ENCODE measurements at places on chromosomes 4 and X.
A peak's percentile ranks its signal among the peaks of the same experiment; 100 is the strongest.

GRCh38 chr4:30754021-30754420 is 33.9 kb downstream of the PCDH7 start:
- no peaks in the 10 kb centered on the region for H3K36me3 ChIP-seq
- DNase-seq: no peak
- H3K4me1 ChIP-seq: no peaks in the 10 kb centered on the region
- no peak overlapping the region for H3K4me3 ChIP-seq

GRCh38 chr4:183173580-183174526 is 74.8 kb downstream of the WWC2 start:
- H3K36me3 ChIP-seq: no peaks in the 10 kb centered on the region
- no peaks in the 10 kb centered on the region for H3K27me3 ChIP-seq
- DNase-seq: no peak
- H3K4me3 ChIP-seq: no peak overlapping the region

- H3K4me1 ChIP-seq: no peaks in the 10 kb centered on the region
- H3K27me3 ChIP-seq: no peaks in the 10 kb centered on the region
Observed at GRCh38 chr4:306551-306961, 1.3 kb upstream of the ZNF732 start.

GRCh38 chrX:96006281-96006680 is 678.4 kb upstream of the DIAPH2 start:
- no peak overlapping the region for H3K27ac ChIP-seq
- no peak for DNase-seq
- no peaks in the 10 kb centered on the region for H3K4me1 ChIP-seq
- no peaks in the 10 kb centered on the region for H3K36me3 ChIP-seq
- H3K4me3 ChIP-seq: no peak overlapping the region

- no peaks in the 10 kb centered on the region for H3K36me3 ChIP-seq
- H3K4me3 ChIP-seq: no peak overlapping the region
- no peaks in the 10 kb centered on the region for H3K4me1 ChIP-seq
- DNase-seq: no peak
Observed at GRCh38 chr4:84439996-84440395, 59.1 kb downstream of the NKX6-1 start.

DNA sequence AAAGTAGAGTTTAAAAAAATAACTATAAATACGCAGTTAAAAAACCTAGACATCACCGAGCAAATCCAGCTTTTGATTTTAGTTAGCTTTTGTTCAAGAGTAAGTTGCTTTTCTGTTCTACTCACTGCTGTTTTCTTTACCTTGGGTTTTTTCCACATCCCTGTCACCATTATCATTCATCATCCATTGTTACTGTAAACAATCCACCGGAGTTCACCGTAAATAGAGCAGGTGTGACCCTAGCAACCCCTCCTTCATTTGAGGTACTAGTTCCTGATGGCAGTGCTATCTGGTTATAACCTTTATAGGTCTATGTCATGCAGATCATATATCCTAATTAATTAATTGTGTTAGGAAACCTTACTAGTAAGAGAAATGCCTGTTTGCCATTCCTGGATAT is 43.0 kb upstream of the TEX13D start:
- H3K27ac ChIP-seq: no peak overlapping the region
- H3K27me3 ChIP-seq: no peaks in the 10 kb centered on the region
- H3K4me3 ChIP-seq: no peak overlapping the region
- H3K36me3 ChIP-seq: no peaks in the 10 kb centered on the region
- H3K4me1 ChIP-seq: no peaks in the 10 kb centered on the region

DNA sequence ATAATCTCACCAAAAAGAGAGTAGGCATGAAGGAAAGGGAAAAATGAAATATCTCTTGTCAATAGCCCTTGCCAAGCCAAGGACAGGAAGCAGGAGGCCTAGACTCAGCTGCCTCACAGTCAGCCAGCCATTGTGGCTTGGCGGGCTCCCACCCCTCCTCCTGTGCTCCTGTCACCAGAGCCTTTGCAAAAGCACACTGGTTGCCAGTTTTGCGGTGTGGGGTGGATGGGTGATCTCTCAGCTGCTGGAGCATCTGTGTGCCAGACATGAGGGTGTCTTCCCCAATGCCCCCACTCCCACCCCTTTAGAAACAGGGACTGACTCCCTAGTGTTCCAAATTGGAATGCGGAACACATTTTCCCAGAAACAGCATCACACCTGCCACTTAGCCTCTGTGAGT is 26.1 kb downstream of the ARHGEF6 start:
- peak; percentile 7 for DNase-seq
- H3K27ac ChIP-seq: no peak overlapping the region
- no peaks in the 10 kb centered on the region for H3K27me3 ChIP-seq
- no peaks in the 10 kb centered on the region for H3K36me3 ChIP-seq
- no peak overlapping the region for H3K4me3 ChIP-seq

- H3K36me3 ChIP-seq: no peaks in the 10 kb centered on the region
- peak; percentile 76 for DNase-seq
- peaks cover 15% of the 10 kb centered on the region for H3K4me1 ChIP-seq
- no peaks in the 10 kb centered on the region for H3K27me3 ChIP-seq
- peak overlapping the region; percentile 40 for H3K4me3 ChIP-seq
Observed at GRCh38 chr4:121070696-121071639, 1.4 kb downstream of the NDNF start.

- H3K27ac ChIP-seq: peak overlapping the region; percentile 78
- no peak for DNase-seq
- H3K27me3 ChIP-seq: no peaks in the 10 kb centered on the region
- no peaks in the 10 kb centered on the region for H3K36me3 ChIP-seq
- H3K4me3 ChIP-seq: no peak overlapping the region
Observed at GRCh38 chrX:68894142-68894512, 65.3 kb downstream of the EFNB1 start.

DNA sequence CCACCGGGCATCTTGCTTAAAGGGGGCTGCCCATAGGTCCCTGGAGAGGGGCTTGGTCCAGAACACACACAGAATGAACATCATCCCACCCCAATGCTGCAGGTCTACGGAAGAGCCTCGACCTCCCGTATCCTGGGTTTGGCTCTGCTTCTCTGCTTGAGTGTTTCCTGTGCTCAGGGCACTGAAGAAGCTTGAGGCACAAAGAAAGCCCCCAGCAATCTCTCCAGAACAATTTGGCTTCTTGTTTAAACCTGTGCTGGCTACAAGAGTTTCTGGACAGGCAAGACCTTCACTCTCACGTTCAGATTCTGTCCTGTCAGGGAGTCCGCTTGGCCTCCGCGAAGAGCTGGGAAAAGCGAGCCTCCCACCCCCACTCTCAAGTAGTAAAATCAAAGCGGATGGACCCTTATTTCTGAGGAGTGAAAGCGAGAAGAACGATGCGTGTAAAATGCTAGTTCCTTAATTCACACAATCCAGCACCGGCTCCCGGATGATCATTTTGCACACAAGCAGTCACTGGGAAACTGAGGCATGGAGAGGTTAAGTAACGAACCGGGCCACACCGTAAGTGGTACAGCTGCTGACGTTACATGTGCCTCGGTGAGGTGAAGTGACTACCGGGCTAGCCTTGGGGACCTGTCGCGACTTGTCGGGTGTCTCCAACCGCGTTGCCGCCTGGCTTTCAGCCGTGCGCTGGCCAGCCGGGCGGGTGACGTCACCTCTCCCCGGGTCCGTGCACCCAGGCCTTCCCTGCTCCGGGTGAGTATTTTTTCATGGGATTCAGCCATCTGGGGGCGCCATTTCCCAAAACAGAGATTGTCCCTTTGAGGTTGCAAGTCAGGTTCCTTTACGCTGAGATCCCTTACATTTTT is 3.1 kb upstream of the SFRP2 start:
- no peak overlapping the region for H3K27ac ChIP-seq
- DNase-seq: peak; percentile 94
- H3K36me3 ChIP-seq: no peaks in the 10 kb centered on the region
- peak overlapping the region; percentile 33 for H3K4me3 ChIP-seq
- no peaks in the 10 kb centered on the region for H3K4me1 ChIP-seq
- peaks cover 19% of the 10 kb centered on the region for H3K27me3 ChIP-seq

DNA sequence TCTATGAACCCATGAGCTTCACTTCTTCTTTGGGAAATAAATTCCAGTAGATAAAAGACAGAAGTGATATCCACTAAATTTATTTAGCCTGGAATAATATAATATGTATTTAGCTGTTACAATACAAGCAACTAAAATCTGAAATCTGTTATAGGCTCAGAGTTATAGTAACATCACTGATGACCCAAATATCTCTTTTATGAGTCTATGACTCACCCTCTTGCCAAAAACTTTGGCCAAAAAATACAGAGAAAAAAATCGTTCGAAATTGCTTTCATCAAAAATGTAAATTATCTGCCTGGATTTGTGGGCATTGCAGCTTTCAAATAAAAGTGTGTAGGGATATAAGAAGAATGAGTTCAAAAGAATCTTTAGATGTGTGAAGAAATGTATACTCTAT is 89.4 kb upstream of the DKK2 start:
- H3K4me1 ChIP-seq: no peaks in the 10 kb centered on the region
- no peak overlapping the region for H3K4me3 ChIP-seq
- no peak for DNase-seq
- H3K27me3 ChIP-seq: no peaks in the 10 kb centered on the region

DNA sequence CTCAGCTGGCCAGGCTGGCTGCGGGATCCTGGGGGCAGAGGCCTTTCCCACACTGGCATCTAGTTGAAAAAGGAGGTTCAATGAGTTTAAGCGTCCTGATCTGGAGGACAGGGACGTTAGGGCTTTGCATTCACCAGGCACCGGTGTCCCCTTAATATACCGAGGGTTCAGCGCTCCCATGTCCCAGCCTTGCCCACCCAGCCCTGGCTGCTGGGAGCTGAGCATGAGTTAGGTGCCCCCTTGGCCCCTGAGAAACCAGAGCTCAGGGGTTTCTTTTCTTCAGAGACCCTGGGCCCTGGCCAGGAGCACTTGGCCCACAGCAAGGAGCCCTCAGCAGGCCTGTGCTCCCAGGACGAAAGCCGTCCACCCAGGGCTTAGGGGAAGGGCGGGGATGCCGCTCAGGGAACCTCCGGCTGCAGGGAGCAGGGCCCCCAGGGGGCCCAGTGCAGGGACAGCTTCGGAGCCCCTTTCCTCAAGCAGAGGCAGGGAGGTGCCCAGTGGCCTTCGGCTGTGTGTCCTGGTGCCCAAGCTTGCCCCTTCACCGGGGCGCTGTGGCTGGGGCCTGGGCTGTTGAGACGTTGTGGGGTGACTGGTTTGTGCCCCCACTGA is 20.9 kb upstream of the DUSP9 start:
- H3K4me3 ChIP-seq: peak overlapping the region; percentile 35
- no peaks in the 10 kb centered on the region for H3K4me1 ChIP-seq
- no peaks in the 10 kb centered on the region for H3K27me3 ChIP-seq
- peak overlapping the region; percentile 75 for H3K27ac ChIP-seq

GRCh38 chr4:182385897-182386296 is 142.7 kb downstream of the TENM3 start:
- no peak overlapping the region for H3K4me3 ChIP-seq
- no peak overlapping the region for H3K27ac ChIP-seq
- no peak for DNase-seq
- H3K27me3 ChIP-seq: no peaks in the 10 kb centered on the region
- no peaks in the 10 kb centered on the region for H3K36me3 ChIP-seq

GRCh38 chr4:76658231-76659102 is 223.4 kb downstream of the SHROOM3 start:
- no peak overlapping the region for H3K4me3 ChIP-seq
- H3K27me3 ChIP-seq: no peaks in the 10 kb centered on the region
- H3K4me1 ChIP-seq: peaks cover 15% of the 10 kb centered on the region
- no peak overlapping the region for H3K27ac ChIP-seq
- DNase-seq: no peak

GRCh38 chrX:69051901-69052300 is 113.4 kb downstream of the PJA1 start:
- H3K36me3 ChIP-seq: no peaks in the 10 kb centered on the region
- DNase-seq: no peak
- no peaks in the 10 kb centered on the region for H3K4me1 ChIP-seq
- no peaks in the 10 kb centered on the region for H3K27me3 ChIP-seq

GRCh38 chr4:181860668-181861067 is 382.5 kb upstream of the TENM3 start:
- no peaks in the 10 kb centered on the region for H3K4me1 ChIP-seq
- H3K27me3 ChIP-seq: no peaks in the 10 kb centered on the region
- DNase-seq: no peak
- H3K27ac ChIP-seq: no peak overlapping the region
- no peaks in the 10 kb centered on the region for H3K36me3 ChIP-seq
- no peak overlapping the region for H3K4me3 ChIP-seq

- H3K27ac ChIP-seq: no peak overlapping the region
- peak; percentile 59 for DNase-seq
- peaks cover 38% of the 10 kb centered on the region for H3K27me3 ChIP-seq
- no peaks in the 10 kb centered on the region for H3K4me1 ChIP-seq
- H3K4me3 ChIP-seq: no peak overlapping the region
- no peaks in the 10 kb centered on the region for H3K36me3 ChIP-seq
Observed at GRCh38 chr4:190019023-190019858, 7.8 kb downstream of the FRG2 start.

GRCh38 chr4:150212927-150213326 is 134.7 kb downstream of the DCLK2 start:
- no peak for DNase-seq
- no peaks in the 10 kb centered on the region for H3K27me3 ChIP-seq
- peaks cover 2% of the 10 kb centered on the region for H3K4me1 ChIP-seq

GRCh38 chrX:92247076-92247475 is 467.9 kb downstream of the PCDH11X start:
- H3K27me3 ChIP-seq: no peaks in the 10 kb centered on the region
- H3K4me3 ChIP-seq: no peak overlapping the region
- no peaks in the 10 kb centered on the region for H3K4me1 ChIP-seq
- DNase-seq: no peak

- H3K4me3 ChIP-seq: no peak overlapping the region
- no peaks in the 10 kb centered on the region for H3K27me3 ChIP-seq
- H3K27ac ChIP-seq: no peak overlapping the region
- H3K4me1 ChIP-seq: no peaks in the 10 kb centered on the region
Observed at GRCh38 chrX:35251226-35251625, 308.6 kb downstream of the FAM47B start.

GRCh38 chr4:25330335-25330734 is 17.8 kb downstream of the ZCCHC4 start:
- no peaks in the 10 kb centered on the region for H3K27me3 ChIP-seq
- H3K36me3 ChIP-seq: no peaks in the 10 kb centered on the region
- H3K4me3 ChIP-seq: no peak overlapping the region
- no peak for DNase-seq
- H3K4me1 ChIP-seq: peaks cover 4% of the 10 kb centered on the region
- H3K27ac ChIP-seq: no peak overlapping the region

- H3K27ac ChIP-seq: no peak overlapping the region
- H3K4me3 ChIP-seq: no peak overlapping the region
- DNase-seq: no peak
- H3K36me3 ChIP-seq: no peaks in the 10 kb centered on the region
- no peaks in the 10 kb centered on the region for H3K27me3 ChIP-seq
Observed at GRCh38 chr4:110533940-110534339, 58.0 kb downstream of the ENPEP start.

DNA sequence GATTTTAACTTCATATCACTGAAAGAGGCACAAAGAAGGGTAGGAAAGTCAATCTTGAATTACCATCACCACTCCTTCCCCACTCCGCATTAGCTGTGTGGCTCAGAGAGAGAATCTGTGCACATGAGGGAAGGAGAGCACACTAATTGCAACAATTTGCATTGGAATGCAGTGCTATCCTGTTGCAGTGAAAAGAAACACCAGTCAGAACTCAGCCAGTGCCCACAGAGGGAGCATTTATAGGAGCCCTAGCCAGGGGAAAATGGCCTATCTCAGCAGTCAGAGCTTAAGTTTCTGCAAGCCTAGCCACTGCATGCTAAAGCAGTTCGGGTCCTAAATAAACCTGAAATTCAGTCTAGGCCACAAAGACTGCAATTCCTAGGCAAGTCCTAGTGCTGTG is 159.4 kb upstream of the AR start:
- no peak overlapping the region for H3K27ac ChIP-seq
- DNase-seq: no peak
- no peaks in the 10 kb centered on the region for H3K36me3 ChIP-seq
- no peaks in the 10 kb centered on the region for H3K27me3 ChIP-seq

GRCh38 chrX:29902004-29902403 is 313.4 kb upstream of the MAGEB2 start:
- H3K36me3 ChIP-seq: no peaks in the 10 kb centered on the region
- no peak overlapping the region for H3K27ac ChIP-seq
- no peak overlapping the region for H3K4me3 ChIP-seq
- no peaks in the 10 kb centered on the region for H3K4me1 ChIP-seq
- no peak for DNase-seq

Measured in kidney (tissue), 22 donors.